ENCODE measurements at places on chromosomes 5 and 9.

DNA sequence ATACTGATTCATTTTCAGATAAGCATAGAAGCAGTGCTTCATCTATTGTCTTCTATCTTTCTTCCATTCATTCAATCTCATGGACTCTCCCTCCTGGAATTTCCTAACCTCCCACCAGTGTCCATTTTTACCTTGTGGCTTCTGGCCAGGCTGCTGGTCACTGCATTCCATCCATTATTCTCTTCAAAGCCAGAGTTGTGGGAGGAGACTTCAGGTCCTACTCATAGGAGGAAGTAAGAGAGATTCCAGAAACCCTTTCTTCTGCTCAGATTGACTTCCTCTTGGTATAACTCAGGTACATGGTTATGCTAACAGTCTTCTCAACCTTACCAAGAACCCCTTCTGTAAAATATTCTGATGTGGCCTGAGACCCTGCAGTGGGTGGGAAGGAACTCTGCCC, 153.3 kb upstream of the SLC12A2 start:
- DNase-seq = peak; percentile 51

GRCh38 chr9:114958021-114958843, 27.8 kb upstream of the TNFSF8 start:
- DNase-seq = no peak

DNA sequence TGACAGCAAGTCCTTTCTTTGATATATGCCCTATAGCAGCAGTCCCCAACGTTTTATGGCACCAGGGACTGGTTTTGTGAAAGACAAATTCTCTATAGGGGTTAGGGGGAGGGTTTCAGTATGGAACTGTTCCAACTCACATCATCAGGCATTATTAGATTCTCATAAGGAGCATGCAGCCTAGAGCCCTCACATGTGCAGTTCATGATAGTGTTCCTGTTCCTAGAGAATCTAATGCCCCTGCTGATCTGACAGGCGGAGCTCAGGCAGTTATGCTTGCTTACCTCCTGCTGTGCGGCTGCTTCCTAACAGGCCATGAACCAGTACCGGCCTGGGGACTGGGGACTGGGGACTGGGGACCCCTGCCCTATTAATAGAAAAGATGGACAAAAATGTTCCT, 2.7 kb upstream of the RAPGEF6 start:
- DNase-seq = no peak

GRCh38 chr9:78295731-78296130, 1.2 kb upstream of the PSAT1 start:
- DNase-seq = no peak

GRCh38 chr9:34600908-34601307, 11.0 kb downstream of the RPP25L start:
- DNase-seq = no peak

GRCh38 chr9:8943392-8943791, 1143.8 kb upstream of the DMAC1 start:
- DNase-seq = no peak

DNA sequence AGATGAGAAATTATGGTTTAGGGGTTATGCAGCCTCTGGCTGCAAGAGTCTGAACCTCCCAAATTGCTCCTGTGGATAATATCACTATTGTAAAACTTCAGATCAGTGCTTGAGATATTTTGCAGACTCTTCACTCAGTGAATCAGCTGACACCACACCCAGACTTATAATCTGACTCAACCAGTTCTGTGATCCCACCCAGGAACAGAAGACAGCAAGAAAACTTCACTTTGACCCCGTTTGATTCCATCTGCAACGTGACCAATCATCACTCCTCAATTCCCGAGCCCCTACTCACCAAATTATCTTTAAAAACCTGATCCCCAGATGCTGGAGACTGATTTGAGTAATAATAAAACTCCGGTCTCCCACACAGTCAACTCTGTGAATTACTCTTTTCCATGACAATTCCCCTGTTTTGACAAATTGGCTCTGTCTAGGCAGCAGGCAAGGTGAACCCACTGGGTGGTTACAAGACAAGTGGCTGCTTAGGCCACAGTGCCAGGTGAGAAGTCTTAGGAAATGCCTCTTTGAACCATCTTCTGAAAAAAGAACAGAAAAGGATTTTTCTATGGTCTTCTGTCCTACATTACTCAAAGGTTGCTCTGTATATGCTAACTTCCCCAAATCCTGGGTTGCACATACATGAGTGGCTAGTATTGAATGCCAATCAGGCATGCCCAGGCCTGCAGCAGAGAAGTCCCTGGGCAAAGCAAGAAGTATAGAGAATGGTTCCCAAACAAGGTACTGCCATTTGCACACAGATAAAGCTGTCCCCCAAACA, 588.0 kb downstream of the PRELID2 start:
- peak; percentile 9 for DNase-seq

DNA sequence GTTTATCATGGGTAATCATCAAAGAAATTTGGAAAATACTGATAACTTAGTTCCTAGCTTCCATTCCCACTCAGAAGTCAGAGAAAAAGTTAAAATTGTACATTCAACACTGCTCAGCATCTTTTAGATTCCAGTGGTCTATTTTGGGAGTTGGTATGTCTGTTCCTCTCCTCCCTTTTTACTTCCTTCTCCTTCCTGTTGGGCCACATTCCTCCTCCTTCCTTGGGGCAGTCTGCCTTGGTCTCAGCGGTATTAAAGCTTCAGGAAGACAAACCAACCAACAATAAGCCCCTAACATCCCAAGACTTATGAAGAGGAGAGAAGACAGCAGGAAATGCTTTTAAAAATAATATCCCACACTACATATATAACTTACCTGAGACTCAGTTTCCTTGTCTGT, 49.9 kb upstream of the SSBP2 start:
- DNase-seq = peak; percentile 44

DNA sequence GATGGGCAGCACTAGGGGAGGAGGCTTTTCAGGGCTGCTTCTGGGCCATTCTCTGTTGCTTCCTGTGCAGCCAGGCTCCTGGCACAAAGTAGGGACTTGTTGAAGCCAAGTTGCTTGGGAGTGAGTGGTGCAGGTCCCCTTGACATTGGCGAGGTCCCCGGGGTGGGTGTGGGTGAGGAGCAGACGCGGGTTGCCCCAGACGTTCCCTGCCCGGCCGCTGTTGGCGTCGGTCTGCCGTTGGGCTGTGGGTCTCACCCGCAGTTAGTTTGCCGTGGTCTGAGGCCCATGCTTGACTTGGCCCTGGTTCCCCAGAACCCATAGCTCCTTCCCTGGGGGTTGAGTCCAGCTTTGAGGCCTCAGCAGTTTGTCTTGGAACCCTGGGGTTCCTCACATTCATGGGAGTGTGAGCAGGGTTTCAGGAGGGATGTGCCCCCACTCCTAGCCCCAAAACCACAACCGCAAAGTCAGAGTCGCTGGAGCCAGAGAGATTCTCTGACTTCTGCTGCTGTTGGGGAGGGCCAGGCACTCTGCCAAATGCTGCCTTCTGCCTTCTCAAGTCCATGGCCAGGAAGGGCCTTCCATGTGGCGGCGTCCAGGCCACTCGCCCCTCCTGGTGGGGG, 77.5 kb downstream of the RXRA start:
- DNase-seq = peak; percentile 91

DNA sequence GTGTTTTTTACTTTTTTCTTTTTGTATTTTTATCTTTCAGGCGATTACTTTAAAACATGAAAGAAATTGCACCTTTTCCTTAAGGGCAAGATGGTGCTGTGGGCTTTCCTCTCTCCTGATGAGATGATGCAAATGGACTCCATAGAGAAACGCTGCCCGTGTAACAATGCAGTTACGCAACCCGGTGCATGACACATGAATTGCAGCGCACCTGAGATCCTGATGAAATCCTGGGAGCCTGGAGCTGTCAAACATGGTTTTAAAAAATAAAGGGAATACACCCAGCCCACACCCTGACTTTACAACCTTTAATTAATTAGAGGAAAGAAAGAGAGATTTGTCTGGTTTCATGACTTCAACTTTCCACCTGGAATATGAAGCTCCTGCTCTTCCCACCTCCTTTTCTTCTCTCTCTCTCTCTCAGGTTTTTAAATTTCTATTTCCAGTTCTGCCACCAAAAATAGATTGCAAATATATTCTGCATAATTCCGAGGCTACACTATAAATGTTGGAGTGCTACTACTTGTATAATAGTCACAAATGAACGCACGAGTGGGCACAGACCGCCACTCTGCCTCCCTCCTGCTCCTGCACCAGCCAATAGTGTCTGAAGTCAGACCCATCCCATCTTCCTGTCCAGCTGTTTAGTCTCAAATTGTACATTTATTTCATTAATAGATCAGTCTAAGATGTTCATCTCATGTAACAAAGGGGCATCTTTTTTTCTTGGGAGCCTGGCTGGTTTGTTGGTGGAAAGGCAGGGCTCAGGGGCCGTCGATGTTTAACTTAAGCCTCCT, 179.1 kb downstream of the AUH start:
- DNase-seq = no peak

- peak; percentile 61 for DNase-seq
Measured at GRCh38 chr9:136059851-136060670, 35.0 kb downstream of the NACC2 start.

- peak; percentile 63 for DNase-seq
Measured at GRCh38 chr5:149852641-149853330, 91.8 kb downstream of the PDE6A start.

DNA sequence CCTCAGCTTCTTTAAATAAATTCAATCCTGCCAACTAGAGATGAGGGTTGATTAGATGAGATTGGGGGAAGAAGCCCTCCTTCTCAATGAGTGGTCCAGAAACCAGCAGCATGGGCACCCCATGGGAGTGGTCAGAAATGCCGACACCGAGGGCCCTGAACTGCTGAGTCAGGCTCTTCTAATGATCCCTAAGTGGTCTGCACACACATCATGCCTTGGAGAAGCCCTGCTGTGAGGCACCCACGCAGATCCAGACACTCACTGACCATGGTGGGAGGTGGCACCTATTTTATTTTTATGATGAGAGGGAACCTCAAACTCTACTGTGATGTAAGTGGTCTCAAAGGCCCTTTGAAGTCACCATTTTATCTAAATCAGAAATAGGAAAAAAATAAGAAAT, 72.3 kb upstream of the BOD1 start:
- no peak for DNase-seq
